ENCODE measurements at places on chromosomes 5 and 9.

- peak; percentile 69 for DNase-seq
Observed at GRCh38 chr5:140251527-140251973, 51.4 kb downstream of the PFDN1 start.

DNA sequence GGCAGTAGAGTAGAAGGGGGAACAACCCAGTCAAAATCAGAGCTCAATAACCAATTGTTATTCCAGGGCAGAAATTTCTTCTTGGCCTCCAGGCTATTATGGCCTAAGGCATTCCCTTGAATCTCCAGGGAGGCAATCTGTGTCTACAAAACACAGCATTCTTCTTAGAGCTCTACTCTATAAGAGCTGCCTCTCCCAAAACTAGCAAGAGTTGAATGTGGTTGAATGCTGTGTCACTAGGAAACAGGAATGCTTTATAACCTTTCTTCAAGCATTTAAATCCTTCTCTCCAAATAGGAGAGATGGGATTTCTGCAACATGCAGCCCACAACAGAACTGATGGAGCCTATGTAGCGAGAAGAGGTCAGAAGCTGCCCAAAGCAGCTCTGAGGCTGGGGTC, 97.1 kb upstream of the APC start:
- DNase-seq = no peak

- DNase-seq = no peak
Observed at GRCh38 chr9:135329571-135330306, 149.8 kb upstream of the PPP1R26 start.

DNA sequence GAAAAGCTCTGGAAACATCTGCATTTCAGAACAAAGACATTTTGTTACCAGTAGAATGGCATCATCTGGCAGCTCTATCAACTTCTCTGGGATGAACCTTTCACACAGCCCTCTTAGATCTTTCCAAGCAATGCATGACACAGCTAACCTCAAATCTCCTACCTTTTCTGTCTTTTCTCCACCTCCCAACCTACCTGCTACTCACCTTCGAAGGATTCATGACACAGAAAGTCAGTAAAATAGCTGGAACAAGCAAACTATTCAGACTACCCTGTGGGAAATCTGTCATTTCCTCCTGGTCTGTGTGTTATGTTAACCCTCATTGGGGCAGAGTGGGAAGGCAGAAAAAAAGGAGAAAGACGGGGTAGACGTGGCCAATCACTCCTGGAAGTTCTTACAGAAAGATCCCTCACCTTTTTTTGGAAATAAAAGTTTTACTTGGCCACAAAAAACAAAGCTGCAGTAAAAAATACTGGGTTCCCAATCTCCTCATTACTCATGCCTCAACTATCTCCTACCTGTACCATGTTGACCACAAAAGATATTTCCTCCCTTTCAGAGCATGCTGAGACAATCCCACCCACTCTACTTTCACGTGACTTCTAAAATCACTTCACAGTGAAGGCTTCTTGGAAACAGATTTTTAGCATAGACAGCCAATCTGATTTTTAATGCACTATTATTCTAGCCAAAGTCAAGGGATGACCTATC, 362.1 kb upstream of the RFX3 start:
- no peak for DNase-seq

DNA sequence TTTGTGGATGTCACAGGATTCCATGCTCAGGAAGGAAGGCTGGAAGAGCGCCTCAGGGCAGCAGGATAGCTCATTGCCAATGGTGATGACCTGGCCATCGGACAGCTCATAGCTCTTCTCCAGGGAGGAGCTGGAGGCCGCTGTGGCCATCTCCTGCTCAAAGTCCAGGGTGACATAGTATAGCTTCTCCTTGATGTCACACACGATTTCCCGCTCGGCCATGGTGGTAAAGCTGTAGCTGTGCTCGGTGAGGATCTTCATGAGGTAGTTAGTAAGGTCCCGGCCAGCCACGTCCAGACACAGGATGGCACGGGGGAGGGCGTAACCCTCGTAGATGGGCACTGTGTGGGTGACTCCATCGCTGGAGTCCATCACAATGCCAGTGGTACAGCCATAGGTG, 24.3 kb upstream of the RAPGEF6 start:
- no peak for DNase-seq

DNA sequence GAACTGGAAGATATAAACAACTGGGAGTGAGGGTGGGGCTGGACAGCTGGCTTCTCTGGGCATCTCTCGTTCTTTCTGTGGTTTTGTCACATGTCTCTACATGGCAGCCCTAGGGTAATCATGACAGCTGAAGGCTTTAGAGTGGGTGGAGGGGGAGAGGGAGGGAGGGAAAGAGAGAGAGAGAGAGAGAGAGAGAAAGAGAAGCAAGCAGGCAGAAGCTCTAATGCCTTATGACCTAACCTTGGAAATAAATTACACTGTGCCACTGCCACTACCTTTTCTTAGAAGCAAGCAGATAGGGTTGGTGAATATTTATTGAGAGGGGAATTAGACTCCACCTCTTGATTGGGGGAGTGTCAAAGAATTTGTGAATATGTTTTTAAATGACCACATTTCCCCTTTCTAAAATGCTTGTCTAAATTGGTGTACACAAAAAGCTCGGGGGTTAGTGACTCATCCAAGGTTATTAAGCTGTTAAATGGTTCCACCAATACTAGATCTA, 2.6 kb upstream of the DAPK1 start:
- peak; percentile 95 for DNase-seq

DNA sequence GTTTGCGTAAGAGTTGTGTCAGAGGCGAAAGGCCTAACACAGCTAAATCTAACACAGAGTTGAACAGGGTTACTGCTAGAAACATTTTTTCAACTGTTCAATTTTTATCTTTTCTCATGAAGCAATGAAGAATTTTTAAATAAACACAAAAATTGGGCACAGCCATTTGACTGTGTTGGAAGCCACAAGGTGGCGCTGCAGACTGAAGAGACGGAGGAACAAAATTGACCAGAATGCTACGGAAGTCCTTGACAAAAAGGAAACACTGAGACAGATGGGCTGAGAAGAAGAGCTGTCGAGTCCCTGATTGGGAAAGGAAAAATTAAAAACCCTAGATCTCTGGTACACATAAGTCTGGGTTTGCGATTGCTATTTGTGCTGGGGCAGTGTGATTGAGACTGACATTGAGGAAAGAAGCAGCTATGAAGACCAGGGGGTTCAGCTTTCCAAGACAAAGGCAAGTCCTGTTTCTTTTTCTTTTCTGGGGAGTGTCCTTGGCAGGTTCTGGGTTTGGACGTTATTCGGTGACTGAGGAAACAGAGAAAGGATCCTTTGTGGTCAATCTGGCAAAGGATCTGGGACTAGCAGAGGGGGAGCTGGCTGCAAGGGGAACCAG, at the start of gene PCDHB9:
TSS of gene PCDHB9 (plus strand) at position 265 of the 616 bp plus-strand sequence. CDS start at position 423, 158 bp downstream.
- peak; percentile 27 for DNase-seq

Measured in hematopoietic multipotent progenitor cell treated with erythropoietin and hydrocortisone succinate and interleukin-3 and kit ligand, for 4 days (in vitro differentiated cells).